ENCODE measurements at places on chromosomes 5 and 9. TPM values are rescaled to one million over a fixed set of nuclear protein-coding genes. Genes with fewer than 3 reads are reported as not detected.
A peak's percentile ranks its signal among the peaks of the same experiment; 100 is the strongest.

The CCDC171 gene
- total RNA-seq = 2.8 TPM

The OTP gene
- total RNA-seq = not detected

DNA sequence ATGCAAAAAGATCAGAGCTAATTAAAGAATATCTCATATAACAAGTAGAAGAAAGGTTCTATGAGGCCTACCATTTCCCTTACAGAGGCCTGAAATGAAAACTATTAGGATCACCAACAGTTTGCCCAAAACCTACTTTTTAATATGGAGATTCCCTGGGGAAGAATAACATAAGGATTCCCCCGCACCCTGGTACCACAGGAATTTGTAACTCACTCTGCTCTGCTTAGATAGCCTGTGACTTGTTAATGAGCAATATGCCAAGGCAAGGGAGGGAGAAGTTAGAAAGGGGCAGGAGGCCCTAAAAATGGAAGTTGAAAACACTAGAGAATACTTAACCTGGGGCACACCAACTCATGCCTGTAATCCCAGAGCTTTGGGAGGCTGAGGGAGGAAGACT lies 107.0 kb downstream of the CDH6 start:
- DNase-seq = no peak

DNA sequence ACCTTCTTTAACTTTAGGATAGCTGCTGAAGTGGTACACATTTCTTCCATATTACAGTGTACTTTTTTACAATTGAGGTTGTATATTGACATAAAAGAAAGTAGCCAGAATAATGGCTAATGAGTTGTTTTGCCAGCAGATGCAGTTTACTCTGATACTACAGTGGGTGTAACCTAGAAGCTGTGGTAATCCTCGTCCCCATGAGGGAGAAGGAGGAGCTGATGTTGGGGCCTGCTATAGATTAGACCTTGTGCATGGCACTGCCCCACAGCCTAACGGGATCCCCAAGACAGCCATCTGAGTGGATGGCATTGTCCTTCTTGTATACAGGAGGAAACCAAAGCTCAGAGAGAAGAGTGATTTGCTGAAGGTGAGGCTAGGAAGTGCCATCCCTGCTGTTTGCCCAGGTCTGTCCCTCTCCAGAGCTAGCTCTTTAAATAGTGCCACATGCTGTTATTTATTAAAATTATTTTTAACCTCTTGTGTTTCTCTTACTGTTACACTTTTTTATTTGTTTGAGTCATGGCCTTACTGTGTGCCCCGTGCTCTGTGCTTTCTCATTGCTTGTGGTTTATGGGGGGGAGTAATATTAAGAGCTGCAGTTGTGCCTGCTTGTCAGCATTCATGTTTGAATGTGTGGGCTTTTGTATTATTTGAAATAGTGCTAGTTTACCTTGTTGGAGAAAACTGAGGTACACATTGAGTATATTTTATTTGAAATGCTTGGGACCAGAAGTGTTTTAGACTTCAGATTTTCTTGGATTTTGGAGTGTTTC lies 65.3 kb downstream of the ICE1 start:
- DNase-seq = no peak

The CCNB1 gene
- 7.9 TPM for total RNA-seq

DNA sequence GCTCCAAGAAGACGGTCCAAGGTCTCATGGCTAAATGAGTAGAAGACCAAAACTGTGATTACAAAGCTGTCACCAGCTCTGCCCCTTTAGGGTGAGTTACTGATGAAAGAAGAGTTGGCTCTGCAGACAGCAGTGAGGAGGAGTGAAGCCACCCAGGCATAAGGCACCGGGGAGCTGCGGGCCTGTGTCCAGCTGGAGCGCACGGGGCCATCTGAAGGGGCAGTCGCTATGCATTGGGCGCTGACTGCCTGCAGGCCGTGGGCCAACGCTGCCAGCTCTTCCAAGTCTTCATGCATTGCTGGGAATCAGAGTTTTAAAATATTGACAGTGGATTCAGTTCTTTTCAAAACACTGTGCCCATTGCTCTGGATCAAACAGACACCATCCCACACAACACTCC lies 70.3 kb downstream of the DAPK1 start:
- no peak for DNase-seq

DNA sequence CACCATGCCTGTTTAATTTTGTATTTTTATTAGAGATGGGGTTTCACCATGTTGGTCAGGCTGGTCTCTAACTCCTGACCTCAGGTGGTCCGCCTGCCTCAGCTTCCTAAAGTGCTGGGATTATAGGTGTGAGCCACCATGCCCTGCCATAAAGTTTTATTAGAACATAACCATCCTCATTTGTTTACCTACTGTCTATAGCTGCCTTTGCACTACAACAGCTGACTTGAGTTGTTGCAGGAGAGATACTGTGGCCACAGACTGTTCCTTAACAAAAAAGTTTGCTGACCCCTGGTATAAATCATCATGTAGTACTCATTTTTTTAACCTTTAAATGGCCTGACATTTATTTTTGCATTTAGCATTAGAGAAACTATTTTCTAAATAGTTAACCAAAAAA lies 31.7 kb downstream of the SNX30 start:
- no peak for DNase-seq

The SLC45A2 gene
- total RNA-seq = not detected

GRCh38 chr5:126830061-126830460 lies 53.1 kb downstream of the LMNB1 start:
- no peak for DNase-seq

- DNase-seq = no peak
Observed at GRCh38 chr5:1329111-1329579, 15.8 kb downstream of the CLPTM1L start.

DNA sequence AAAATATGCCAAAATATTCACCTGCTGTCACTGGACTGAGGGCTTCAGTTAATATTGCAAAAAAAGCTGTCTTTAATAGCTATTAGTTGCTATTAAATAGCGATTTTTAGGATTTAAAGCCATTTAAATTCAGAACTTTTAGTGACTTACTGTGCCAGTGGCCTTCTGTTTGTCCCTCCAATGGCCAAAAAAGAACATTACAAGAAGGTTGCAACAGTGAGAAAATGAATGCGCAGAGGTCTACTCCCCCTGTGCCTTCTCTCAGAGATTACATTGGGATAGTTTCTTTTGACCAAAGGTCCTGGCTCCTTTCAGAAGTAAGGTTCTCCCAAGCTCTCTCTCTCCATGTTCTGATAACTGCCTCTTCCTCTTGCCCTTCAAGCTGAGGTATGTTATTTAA lies 930.3 kb upstream of the ARRDC3 start:
- no peak for DNase-seq

DNA sequence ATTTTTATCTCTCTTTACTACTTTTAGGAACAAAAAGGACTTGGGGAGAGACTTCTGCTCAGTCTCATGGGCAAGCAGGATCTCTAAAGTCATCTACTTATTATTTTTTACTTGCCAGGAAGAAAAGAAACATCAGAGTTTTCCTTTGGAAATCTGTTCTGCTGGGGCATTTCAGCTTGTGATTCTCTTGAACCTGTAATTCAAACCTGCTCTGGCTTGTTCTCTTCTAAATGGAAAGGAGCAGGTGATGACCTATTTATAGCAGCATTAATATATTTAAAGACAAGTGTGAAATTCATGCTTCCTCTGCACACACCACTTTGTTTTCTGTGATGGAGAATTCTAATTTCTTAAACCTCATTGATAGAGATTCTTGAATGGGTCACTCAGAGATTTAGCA lies 2.0 kb downstream of the ADCY2 start:
- no peak for DNase-seq

- DNase-seq = no peak
Observed at GRCh38 chr9:106933470-106933869, 70.5 kb downstream of the ZNF462 start.

GRCh38 chr5:16803831-16804230 lies 132.3 kb downstream of the MYO10 start:
- DNase-seq = no peak

The ATOSB gene
- 12.2 TPM for total RNA-seq

DNA sequence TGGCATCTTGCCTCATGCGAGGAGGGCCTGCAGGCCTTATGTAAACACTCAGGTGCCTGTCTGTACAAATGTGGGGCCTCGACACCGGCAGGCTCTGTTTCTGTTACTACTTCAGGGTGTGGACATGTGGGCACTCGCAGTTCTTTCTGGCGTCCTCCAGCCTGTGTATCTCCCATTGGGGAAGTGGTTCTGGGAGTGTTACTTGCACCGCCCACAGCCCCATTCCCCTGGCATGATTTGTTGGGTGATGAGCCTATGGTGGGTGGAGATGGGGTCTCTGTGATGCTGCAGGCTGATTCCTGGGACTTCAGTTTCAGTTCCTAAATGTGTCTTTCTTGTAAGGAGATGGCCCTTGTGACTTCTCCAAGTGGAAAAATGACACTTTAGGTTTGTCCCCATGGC lies 82.1 kb upstream of the PITX1 start:
- peak; percentile 71 for DNase-seq

DNA sequence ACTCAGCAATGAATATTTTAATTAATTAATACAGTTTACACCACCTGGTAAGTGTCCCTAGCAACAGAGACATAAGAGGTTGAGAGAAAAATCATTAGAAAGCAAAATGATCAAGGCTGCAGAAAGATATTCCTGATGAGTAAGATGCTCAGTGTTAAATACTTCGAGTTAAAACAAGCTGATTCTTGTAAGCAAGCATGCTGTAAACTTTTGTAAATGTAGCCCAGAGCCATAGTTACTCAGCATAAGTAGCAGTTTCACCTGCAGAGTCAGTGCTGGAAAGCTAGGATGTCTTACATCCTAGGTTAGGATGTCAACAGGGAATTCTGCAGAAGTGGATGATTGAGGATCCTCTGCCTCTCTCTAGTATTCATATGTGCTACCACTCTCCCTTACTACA lies 4.2 kb downstream of the PRKACG start:
- DNase-seq = peak; percentile 82

DNA sequence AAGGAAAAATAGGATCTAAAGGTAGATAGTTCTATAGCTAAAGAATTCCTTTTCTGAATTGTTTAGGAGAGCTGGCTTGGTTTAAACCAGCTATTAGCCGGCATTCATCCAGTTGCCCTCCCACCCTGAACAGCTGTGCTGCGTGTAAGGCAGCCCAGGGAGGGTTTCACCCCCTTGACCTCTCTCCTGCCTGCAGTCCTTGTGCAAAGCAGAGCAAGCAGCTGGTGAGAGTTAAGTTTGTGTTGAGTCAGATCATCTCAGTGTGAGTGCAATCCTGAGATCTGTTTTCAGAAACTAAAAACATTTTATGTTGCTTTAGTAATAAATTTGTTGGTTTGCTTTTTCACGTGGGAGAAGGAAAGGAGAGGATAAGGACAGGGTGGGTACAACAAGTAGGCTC lies 13.0 kb downstream of the SLC25A25 start:
- DNase-seq = no peak

- DNase-seq = peak; percentile 73
Observed at GRCh38 chr9:70192707-70193106, 66.1 kb upstream of the SMC5 start.

DNA sequence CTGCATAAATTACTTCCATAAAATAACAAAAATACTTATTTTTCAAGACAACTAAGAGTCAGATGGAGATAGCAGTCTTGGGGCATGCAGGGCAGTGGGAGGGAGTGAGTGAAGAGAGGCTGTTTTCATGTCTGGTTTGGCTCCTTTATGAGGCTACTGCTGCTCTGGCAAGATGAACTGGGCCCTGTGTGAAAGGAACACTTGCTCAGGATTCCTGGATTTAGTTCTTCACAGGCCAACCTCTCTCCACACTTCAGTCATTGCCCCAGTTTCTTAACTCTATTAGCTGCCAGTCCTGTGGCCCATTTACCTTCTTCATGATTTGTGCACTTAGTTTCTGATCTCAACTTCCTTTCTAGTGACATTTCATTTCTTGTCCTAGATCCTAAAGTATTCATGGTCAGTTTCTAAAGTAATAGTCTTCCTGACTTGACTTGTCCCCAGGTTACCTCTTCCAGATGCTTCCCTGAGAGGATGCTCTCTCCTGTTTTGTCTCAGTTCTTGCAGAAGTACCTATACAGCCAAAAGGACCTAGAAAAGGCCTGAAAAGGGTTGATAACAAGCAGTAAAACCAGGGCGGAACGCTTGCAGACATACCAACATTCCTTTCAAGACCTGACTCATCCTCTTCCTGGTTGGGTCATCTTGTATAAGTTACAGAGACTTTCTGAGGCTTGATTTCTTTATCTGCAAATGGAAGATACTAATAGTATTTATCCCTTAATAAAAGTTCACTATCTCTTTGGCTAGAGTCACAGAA lies 77.0 kb upstream of the ZFAND5 start:
- DNase-seq = peak; percentile 89

GRCh38 chr5:10635867-10636350 lies 72.0 kb downstream of the ANKRD33B start:
- peak; percentile 39 for DNase-seq

The LRRC26 gene
- 2.0 TPM for total RNA-seq

DNA sequence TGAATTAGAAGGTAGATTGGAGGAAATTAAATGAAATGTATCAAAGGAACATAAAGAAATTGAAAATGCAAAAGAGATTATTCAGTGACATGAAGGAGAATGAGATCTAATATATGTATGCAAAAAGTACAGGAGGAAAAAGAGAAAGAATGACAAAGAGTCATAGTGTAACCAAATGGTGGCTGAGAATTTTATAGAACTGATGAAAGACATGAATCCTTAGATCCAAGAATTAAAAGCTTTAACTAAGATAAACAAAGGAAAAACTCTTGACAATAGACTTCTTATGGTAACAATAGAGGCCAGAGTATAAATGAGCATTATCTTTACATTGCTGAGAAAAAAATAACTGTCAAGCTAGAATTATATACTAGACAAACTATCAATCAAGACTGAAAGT lies 505.4 kb upstream of the CD180 start:
- DNase-seq = no peak

DNA sequence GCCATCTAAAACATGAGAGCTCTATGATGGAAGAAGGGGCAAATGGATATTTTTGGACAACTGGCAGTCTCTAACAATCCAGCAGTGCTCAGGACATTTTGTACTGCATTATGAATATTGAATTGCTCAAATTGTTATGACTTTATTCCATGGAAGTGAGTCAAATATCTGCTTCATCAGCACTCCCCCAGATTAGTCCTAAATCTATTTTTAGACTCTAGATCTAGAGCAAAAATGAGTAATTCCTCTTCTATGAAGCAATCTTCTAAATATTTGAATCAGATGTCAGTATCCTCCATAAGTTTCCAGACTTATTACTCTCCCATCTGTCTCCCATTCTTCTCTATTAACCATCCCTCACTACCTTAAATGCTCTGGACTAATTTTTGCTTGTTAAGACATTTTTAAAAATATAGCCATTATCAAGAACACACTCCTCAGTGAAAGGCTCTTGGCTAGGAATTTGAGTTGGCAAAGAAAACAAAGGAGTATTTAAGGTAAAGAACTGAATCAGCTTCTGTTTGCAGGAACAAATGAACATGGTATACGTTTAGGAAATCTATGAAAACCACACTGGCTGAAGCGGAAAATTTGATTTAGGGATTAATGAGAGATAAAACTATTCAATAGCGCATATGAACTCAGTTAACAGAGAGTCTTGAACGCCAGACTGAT lies 300.9 kb downstream of the MCTP1 start:
- DNase-seq = peak; percentile 83

DNA sequence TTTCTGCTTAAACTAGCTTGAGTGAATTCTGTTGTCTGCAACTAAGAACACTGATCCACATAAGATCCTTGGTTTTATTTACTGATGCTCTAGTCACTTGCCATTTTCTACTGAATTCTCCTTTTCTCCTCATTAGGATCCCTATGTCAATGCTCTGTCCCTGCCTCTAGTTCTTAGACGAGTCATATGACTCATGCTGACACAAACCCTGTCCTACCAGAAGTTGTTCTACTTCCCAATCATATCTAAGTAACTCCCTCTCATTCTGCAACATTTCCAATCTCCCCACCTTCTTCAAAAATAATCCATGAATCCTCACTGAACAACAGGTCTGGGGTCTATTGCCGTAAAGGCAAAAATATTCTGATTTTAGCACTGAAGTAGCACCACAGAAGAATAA lies 47.1 kb upstream of the DMRT1 start:
- peak; percentile 64 for DNase-seq

The DAPK1 gene
- total RNA-seq = 0.64 TPM
